ENCODE measurements at places on chromosomes 2 and 18.

DNA sequence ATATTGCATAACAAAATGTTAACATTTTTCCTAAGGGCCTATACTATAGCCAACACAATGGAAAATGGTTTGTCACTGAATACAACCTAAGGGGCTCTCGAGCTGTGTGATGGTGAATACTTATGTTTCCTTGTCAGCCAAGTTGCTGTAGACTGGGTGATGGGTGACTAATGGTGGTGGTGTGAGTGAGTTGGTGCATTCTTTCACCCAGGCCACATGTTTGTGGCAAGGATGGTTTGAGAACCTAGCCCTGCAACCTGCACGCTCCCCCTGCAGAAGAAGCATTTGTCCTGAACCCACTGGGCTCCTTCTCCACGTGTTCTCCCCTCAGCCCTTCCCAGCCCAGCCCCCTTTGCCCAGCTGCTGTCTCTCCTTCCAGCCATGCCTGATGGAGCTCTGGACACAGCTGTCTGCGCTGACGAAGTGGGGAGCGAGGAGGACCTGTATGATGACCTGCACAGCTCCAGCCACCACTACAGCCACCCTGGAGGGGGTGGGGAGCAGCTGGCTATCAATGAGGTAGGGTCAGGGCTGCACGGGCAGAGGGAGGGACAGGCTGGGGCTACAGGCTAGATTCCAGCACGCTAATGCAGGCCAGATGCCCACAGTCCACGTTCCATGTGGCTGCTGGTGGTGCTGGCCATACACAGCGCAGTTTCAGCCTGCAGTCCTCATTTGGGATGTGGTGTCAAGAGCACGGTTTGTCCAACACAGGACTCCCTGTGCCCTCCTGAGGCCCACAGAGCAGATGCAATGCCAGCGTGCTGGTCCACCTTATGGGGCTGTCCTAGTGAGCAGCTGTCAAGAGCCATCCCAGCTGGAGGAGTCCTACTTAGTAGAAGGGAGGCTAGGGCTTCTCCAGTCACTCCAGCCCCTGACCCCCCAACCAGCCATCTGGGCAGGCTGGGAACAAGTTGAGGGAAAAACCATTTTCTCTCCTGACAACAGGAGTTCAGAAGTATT is 65.4 kb downstream of the FAM168B start:
- DNase-seq = no peak

- DNase-seq = no peak
Observed at GRCh38 chr2:236402033-236402790, 138.0 kb upstream of the ASB18 start.

GRCh38 chr18:59961070-59961469 is 61.3 kb downstream of the PMAIP1 start:
- no peak for DNase-seq

DNA sequence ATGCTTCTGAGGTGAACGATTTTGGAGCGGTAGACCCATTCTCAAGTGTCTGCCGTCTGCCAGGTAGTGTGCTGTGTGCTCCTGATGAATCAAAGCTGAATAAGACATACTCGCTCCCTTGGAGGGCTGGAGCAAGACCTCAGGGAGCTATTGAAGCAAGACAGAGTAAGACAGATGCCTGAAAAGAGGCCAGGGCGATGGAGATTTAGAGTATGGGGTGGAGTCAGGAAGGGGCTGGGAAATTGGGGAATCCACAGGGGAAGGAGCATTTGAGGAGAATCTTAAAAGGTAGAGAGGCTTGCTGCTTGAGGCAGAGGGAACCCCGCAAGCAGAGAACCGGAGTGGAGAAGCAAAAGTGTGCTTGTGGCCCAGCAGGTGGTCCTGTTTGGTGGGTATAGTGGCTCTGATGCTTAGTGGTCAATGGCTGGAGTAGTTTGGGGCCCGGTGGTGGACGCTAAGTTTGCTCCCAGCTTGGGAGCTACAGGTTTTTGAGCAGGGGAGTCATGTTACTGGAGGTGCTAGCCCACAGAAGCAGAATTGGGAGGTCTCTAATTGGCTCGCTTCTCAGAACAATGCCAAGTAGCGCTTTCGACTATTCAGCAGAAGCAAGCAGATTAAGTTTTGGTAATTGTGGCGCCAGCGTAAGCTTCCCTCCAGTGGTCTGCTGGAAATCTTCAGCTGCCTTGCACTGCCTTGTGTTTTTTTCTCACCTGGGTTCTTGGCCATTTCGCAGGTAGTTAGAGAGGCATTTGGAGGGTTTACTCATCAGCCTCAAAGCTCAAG is 2.0 kb downstream of the CNNM4 start:
- no peak for DNase-seq

DNA sequence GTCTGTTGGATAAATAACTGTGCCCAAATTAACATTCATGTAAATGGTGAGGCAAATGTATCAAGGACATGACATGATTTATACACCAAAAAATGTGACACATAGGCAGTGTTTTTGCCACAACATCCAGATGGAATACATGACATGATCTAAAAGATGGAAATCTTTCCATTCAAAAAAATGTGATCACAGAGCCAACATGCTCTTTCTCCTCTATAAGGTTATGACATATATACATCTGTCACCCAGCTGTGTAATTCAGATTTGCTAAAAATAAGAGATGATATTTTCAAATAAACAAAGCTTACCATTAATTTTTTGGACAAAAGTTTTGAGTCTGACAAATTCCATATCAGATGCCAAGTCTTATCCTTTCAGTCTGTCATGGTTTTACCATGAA is 95.5 kb upstream of the COL3A1 start:
- no peak for DNase-seq

GRCh38 chr2:31874071-31874470 is 136.7 kb downstream of the MEMO1 start:
- no peak for DNase-seq

DNA sequence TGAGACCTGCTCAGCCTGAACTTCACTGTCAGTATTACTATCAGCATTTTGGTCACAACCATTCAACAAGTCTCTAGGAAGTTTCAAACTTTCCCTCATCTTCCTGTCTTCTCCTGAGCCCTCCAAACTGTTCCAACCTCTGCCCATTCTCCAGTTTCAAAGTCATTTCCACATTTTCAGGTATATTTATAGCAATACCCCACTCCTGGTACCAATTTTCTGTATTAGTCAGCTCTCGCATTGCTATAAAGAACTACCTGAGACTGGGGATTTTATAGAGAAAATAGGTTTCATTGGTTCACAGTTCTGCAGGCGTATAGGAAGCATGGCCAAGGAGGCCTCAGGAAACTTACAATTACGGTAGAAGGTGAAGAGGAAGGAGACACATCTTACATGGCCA is 27.3 kb downstream of the KCNF1 start:
- DNase-seq = no peak

DNA sequence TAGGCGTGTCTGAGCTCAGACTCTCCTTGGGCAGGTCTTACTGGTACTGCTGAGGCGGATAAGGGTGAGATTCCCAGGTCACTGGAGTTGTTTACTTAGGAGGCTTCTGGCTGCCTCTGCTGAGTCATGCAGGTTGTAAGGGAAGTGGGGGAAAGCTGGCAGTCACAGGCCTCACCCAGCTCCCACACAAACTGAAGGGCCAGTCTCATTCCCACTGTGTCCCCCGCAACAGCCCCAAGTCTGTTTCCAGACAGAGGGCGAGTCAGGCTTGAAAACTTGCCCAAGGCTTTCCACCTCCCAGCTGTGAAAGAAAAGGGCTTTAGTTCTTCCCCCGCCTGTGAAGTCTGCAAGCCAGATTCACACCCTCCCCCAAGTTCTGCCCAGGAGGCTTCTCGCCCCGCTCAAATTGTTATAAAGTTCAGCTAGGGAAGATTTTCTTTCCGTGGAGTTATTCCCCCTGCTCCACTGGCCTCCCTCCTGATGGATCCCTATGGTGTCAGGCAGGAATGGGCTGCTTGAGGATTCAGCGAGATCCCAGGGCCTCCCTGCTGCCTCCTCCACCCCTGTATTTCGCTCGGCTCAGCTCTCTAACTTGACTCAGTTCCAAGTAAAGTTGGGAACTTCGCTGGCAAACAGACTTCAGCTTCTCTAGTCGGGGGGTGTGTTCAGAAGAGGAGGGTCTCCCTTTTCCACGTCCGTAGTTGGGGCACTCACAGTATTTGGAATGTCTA is 248.6 kb downstream of the NR4A2 start:
- no peak for DNase-seq

All from activated naive CD8-positive, alpha-beta T cell treated with anti-CD3 and anti-CD28 coated beads, Interleukin-2, amount 50 U/mL, for 24 hours (primary cell).